Stimulated activated CD4-positive, alpha-beta T cell treated with anti-CD3 and anti-CD28 coated beads, Interleukin-4, amount 100 ng/mL, for 1 hour (primary cell): ENCODE measurements at places on chromosomes 11 and 22.

- DNase-seq: no peak
Observed at GRCh38 chr11:111676878-111677585, 74.8 kb downstream of the SIK2 start.

DNA sequence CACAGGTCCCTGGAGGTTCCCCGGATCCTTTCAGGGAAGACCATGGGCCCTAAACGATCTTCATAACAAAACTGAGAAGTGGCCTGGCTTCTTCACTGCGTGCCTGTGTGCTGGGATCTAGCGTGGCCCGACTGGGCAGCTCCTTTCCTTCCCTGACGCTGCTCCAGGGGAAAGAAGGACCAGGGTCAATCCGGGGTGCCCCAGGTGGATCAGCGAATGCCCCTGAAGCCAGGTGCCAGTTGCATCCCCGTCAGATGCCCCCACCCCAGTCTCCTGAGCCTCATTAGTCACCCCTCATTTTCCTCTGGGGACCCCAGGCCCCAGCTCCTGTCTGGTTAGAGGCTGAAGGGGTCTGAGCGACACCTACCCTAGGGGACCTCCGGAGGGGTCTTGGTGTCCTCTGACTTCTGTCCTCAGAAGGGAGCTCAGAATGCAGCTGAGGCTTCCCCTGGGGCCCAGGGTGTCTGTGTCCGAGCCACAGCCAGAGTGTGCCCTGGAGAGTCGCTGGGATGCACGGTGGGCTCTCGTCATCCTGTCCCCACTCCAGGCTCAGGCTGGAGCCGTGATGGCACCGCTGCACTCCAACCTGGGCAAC, 18.7 kb upstream of the MUC6 start:
- DNase-seq: no peak

DNA sequence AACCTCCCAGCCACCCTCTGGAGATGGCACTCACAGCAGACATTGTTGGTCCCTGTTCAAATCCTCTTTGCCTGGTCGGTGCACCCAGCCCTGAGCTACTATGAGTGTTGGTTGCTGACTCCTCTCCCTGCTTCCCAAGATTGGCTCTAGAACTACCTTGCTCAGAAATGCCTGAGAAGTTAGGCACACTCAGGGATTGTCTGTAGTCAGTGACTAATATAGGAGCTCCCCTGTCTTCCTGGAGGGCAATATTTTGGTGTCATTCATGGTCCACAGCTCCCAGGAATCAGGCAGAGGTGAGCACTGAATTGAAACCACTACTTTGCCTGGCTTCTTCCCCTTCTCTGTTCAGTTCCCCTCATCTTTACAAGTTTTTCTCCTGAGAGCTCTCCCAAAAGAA, 325.9 kb downstream of the MIAT start:
- no peak for DNase-seq

GRCh38 chr11:69157156-69157821, 1.6 kb downstream of the SMIM38 start:
- no peak for DNase-seq

GRCh38 chr22:31917227-31917921, 27.0 kb upstream of the YWHAH start:
- no peak for DNase-seq

DNA sequence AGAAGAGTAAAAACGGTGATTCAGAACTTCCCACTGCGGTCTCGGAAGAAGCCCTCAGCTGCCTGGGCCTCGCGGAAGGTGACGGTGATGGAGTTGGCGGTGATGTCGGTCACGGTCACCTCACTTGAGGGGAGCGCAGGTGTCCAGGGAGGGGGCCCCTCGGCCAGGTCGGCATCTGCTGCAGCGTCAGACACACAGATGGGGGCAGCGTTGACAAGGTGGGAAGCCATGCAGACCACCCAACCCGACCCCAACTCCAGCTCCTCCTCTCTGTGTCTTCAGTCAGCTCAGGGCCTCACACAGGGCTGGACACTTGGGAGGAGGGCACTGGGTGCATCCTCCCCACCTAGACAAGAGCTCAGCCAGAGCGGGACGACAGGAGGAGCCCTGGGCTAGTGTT, 18.6 kb downstream of the CBX7 start:
- DNase-seq: no peak

DNA sequence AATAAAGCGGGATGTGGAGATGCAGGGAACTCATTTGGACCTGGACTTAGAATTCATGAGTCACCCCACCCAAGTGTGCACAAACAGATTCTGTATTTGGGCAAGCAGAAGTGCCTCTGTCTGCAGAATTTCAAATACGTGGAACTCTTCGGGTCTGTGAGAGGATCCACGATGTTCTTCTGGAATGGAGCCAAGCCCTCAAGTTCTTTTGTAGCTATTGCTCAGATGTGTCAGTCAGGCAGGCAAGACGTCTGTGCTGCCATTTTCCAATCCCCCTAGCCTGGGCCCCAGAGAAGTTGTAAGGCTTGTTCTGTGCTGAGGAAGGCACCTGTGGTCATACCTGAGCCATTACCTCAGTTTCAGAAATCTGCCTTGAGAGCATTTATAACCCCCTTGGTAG, 132.8 kb upstream of the RASSF10 start:
- no peak for DNase-seq

GRCh38 chr11:78949976-78950690, 375.5 kb upstream of the NARS2 start:
- no peak for DNase-seq

DNA sequence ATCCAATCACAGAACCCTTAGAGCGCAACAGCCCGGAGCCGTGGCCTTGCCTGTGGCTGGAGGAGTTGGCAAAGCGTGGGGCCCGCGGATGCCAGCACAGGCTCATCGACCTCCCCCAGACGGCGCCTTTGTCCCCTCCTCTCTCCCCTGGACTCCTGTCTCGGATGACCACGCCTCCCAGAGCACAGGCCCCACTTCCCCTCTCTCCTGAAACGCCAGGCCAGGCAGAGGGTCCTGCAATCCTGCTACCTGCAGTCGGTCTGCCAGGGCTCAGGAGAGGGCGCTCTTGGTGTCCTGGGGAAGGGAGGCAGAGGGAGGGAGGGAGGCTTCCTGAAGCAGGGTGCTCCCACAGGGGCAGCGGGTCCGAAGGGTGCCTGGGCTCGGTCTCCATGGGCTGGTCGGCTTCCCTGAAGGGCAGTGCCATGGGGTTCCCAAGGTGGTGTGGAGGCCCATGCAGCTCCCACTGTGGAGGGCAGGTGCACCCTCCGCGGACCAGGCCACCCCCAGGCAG, 16.6 kb upstream of the TTLL12 start:
- DNase-seq: no peak

DNA sequence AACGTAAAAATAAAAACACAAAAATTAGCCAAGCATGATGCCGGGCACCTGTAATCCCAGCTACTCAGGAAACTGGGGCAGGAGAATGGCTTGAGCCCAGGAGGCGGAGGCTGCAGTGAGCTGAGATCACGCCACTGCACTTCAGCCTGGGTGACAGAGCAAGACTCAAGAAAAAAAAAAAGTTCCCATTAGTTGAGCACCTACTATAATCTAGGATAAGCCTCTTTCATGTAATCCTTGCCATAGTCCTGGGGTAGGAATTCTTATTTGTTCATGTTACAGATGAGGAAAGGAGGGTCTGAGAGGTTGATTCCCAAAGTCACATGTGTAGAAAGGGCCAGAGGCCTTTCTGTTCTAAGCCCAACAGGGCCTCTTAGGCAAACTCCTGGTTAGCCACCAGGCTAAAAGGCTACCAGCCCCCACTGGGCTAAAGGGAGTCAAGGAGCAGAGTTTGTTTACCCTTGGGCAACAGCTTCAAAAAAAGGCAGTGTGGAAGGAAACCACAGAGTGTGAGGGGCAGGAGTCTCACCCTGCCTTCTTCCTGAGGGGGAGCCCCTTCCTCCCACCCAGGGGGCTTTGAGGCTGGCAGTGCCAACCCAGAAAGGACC, 21.6 kb upstream of the CSNK1E start:
- no peak for DNase-seq

- DNase-seq: no peak
Observed at GRCh38 chr22:25701056-25701780, 40.8 kb upstream of the MYO18B start.

GRCh38 chr22:45546333-45547015, 43.8 kb downstream of the FBLN1 start:
- no peak for DNase-seq

DNA sequence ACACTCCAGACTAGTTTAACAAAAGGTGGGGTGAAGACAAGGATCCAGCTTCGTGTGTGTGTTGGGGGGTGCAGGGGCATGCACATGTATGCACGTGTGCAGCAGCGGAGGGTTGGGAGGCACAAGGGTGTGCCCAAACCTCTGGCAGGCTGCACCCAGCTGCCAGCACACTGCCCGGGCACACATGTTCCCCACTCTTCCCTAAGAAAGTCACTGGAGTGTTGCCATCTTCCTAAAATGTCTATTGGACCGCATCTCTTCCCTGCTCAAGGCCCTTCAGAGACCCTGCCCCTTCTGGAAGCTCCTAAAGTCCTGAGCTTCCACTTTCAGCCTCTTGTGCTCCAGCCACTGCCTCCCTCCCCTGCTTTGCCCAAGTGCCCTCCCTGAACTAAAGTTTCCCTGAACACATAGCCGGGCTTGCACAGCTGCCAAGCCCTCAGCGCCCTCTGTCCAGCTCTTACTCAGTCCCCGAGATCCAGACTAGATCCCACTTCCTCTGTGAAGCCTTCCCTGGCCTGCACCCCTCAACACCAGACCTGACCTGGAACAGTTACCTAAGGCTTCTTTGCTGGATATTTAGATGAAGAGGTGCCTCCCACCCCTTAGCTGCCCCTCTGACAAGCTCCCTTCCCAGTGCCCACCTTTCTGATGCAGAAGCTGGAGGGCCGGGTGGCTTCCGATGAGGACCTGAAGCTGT, 6.0 kb downstream of the CFL1 start:
- no peak for DNase-seq

GRCh38 chr11:83543706-83544439, 257.7 kb upstream of the CCDC90B start:
- no peak for DNase-seq

- DNase-seq: no peak
Observed at GRCh38 chr11:128690665-128691101, 3.2 kb upstream of the FLI1 start.

GRCh38 chr22:38186429-38186828, 4.8 kb upstream of the PLA2G6 start:
- no peak for DNase-seq

DNA sequence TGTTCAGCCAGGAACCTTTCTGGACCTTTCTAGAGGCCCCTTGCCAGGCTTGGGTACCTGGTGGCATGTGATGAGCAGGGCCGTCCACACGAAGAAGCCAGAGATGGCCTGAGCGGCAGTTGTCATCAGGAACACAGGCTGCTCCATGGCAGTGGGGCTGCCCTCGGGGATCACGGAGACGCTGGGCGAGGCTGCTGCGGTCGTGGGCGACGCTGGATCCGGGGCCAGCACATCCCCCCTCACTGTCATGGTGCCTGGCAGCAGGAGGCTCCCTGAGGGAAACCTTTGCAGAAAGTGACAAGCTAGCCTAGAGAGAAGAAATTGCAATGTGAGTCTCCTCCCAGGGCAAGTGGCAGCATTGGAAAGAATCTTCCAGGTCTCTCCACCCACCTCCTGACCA, 25.1 kb downstream of the TMEM184B start:
- DNase-seq: no peak

GRCh38 chr22:49262167-49262566, 565.5 kb downstream of the BRD1 start:
- no peak for DNase-seq

DNA sequence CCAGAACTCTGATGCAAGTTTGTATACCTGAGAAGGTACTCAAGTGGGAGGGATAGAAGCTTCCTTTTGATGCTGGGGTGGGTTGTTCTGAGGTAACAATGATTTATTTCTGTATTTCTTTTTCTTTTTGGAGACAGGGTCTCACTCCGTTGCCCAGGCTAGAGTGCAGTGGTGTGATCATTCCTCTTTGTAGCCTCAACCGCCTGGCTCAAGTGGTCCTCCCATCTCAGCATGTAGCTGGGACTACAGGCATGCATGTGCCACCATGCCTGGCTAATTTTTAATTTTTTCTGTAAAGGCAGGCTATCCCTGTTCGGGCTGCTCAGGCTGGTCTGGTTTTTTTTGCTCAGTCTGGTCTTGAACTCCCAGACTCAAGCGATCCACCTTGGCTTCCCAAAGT, 7.9 kb downstream of the KDM2A start:
- no peak for DNase-seq

- no peak for DNase-seq
Observed at GRCh38 chr22:30054067-30054763, 26.0 kb upstream of the HORMAD2 start.

DNA sequence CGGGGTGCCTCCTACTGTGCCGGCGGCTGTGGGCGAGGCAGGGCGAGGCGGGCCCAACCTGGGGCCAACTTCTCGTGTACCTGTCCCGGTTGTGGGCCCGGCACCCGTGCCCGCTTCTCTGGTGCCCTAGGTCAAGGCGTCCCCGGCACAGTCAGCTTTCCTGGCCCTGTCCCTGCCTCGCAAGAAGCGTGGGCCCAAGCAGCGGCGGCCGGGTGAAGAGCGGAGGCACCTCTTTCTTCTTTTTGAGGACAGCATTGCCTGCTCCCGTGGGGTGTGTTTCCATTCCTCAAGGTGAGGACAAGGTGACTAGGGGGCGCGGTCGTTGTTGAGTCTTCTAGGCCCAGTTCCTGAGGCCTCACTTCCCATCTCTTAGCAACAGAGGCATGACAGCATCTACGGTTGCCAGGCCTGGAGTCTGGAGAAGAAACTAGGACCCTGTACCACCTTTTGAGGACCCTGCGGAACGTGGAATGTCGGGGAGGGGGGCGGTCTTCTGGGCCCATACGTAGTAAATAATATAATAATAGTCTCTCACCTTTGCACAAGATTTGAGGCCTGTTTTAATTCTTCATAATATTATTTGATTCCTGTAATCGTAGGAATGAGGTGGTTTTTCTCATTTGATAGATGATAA, 418 bp downstream of the ACO2 start:
- DNase-seq: peak; percentile 42

GRCh38 chr22:25493794-25494193, 70.7 kb upstream of the GRK3 start:
- no peak for DNase-seq

- DNase-seq: no peak
Observed at GRCh38 chr11:83294208-83294607, 8.0 kb upstream of the CCDC90B start.

- DNase-seq: no peak
Observed at GRCh38 chr11:75334976-75335375, 16.5 kb downstream of the ARRB1 start.

DNA sequence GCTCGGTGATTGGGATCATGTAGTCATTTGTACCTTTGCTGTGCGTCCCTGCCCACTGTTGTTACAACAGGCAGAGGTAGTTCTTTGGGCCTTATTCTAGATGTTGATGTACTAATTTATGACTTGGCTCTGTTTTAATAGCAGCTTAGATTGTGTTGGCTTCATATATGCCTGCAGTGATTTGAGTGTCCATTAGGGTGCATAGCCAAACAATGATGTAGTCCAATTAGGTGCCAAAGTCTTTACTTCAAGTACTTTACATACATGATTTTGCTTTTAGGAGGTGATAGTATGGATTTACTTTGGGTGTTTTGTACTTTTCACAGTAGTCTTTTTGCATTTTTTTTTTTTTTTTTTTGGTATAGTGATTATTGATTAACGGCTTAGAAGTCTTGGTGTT, 46.4 kb downstream of the PPP6R3 start:
- DNase-seq: no peak

GRCh38 chr11:72343006-72343756, 91.2 kb downstream of the CLPB start:
- DNase-seq: no peak
